ENCODE measurements at places on chromosomes 1 and 21.

- DNase-seq: peak; percentile 36
Observed at GRCh38 chr1:36239941-36240637, 15.8 kb downstream of the THRAP3 start.

DNA sequence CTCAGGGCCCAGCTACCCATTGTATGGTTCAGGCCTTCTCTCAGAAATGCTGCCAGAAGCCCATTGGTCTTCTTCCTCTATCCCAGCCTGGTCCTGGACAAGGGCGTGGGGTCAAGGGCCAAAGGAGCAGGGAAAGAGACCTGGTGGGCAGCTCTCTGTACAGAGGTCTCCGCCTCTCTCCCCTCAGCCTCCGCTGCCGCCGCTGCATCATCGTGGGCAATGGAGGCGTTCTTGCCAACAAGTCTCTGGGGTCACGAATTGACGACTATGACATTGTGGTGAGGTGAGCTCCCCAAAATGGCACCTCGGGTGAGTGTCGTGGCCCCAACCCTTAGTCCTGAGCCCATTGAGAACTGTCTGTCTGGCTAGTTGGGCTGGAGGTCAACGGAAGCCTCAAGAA lies 34.6 kb upstream of the ARTN start:
- no peak for DNase-seq

GRCh38 chr1:246669659-246670058 lies 54.5 kb upstream of the SCCPDH start:
- DNase-seq: no peak

DNA sequence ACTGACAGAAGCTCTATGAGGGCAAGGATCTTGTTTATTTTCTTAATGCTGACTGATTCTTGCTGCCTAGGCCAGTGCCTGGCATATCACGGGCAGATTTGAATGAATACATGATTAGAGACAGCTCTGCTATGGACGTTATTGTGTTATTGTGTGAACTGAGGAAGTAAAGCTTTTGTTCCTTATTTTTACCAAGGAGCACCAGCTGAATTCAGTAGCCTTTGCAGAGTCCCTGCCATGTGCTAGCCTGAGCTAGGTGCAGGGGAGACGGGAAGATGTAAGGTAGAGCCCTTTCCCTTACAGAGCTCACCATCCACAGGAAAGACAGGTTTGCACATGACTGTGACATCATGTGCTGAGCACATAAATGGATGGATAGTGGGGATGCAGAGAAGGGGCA lies 36.0 kb upstream of the SCMH1 start:
- no peak for DNase-seq

- DNase-seq: no peak
Observed at GRCh38 chr1:22096036-22096435, 43.5 kb downstream of the CDC42 start.

DNA sequence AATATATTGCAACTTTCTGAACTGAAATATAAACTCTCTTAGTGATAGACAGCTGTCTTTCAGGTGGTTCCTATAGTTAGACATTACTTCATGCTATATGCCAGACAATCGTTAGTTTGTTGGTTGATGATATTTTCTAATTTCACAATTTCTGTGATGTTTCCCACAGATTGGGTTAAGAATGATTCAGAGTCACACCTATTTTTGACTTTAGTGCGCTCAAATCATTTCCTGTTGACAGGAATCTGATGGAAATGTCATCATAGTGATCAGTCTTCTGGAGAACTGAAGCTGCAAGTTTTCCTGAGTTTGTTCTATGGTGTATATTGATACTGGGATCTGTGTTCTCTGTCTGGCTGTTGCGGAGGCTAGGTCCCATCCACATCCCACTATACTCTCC lies 119.7 kb downstream of the C1orf21 start:
- no peak for DNase-seq

DNA sequence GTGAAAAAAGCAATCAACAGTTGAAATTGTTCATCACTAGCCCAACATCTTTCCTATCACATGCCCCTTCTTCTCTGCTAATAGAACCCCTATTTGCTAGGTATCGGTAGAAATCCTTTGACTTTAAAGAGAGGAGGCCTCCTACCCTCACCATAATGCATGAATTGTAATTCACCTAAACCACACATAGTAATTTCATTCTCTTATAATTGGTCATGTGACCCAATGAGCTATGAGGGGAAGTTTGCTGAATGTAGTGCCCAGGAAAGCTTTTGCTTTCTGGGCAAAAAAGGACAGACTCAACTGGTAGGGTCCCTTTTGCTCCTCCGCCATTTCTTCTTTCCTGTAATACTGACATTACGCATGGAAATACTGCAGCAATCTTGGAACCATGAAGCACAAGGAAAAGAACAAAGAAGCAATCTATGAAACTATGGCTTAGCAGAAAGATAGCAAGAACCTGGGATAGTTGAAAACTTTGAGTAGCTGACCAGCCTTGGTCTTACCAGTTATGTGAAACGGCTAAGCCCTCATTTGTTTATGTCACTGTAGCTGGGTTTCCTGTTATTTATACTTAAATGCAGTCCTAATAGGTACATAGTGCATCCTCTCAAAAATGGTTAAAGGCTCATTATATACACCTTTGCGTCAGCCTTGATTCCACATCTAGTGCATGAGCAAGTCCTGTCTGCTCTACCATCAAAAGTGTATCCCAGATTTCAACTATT lies 10.2 kb upstream of the CHI3L2 start:
- no peak for DNase-seq

GRCh38 chr1:198232940-198233675 lies 76.3 kb downstream of the NEK7 start:
- peak; percentile 16 for DNase-seq

GRCh38 chr21:33801424-33802405 lies 113.9 kb downstream of the ATP5PO start:
- DNase-seq: peak; percentile 97

DNA sequence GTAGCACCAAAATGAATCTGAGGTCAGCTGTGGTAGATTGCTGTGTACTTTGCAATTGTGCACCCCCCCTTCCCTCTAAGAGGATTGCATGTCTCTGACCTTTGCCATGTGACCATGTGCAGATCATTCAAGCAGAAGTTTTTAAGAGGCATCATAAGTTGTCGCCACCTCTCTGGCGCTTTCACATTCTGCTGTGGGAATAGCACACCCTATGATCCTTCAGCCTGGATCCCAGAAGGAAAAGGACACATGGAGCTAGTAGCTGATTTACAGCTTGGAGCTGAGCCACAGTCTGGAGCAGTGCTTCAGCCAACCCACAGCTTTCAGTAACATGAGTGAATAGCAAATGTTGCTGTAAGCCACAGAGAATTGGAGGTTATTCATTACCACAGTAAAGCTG lies 158.5 kb downstream of the TSEN15 start:
- DNase-seq: no peak

DNA sequence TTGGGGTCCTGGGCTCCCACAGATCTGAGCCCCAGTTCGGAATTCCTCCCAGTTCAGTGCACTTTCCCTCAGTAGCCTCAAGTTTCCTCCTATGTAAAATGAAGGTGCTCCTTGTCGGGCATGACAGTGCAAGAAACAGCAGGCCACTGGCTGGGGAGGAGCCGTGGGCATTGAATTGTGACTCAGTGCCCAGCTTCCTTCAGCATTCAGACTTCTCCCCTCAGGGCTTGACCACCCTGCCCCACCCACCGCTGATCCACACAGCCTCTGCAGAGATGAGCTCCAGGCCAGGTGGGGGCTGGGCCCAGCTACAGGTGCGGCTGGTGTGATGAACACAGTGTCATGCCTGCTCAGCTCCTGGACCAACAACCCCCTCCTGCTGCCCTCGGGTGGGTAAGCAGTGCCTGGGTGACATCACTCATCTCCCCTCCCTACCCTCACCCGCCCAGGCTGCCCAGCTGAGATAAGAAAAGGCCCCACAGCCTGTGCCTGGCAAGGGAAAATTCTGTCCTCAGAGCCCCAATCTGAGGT lies 4.9 kb downstream of the MOB3C start:
- DNase-seq: peak; percentile 50

- DNase-seq: no peak
Observed at GRCh38 chr1:99992044-99992722, 22.4 kb downstream of the SLC35A3 start.

DNA sequence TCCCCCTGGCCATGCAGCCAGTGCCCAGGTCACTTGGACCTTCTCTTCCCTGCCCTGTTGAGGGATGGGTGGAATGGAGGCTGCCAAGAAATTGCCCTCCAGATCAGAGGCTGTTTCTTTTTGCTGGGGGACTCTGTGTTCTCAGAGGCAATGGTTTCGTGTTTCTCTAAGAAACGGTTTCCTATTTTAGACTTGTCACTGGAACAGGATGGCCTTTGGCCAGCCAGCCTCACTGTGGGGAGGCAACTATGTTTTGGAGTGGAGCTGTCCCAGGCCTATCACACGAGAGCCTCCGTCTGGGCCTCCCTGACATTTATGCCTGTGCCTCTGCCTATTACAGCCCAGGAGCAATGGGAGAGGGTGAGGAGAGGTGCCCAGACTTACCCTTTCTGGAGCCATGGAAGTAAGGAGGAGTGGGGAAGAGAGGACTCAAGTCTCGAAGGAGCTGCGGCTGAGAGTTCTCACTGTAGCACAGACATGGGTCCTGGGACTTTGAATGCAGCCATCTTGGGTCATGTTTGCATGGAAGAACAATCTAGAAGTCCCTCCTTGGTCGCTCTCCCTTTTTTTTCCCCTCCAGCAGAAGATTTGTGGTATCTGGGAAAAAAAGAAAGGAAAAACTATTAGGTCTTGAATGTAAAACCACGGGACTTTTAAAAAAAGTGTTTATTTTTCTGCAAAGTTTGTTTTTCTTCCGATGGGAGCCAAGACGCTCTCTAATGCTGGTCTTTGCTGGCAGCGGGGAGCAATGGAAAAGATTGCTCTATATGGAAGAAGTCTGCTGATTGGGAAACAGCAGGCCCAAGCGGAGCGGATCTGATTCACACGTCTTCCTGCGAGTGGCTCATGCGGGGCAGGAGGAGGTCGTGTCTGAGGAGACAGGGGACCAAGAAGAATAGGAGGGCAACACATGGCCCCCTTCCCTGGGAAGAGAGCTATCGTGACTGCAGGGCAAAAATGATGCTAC lies 219.2 kb downstream of the FOXD2 start:
- no peak for DNase-seq

DNA sequence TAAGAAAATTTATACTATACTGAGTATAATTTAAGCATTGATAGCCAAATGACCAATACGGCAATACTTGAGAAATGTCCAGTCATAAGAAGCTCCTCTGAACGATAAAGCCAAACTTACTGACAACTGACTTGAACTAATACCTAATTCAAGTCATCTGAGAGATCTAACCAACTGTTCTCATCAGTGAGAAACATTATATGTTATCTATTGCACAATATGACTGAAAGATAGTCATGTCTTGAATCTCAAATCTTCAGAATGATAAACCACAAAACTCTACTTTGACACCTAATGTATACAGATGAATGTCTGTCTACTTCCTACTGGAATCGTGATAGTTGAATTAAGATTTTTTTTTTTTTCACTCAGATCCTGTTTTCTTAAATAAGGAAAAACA lies 39.0 kb downstream of the APP start:
- no peak for DNase-seq

DNA sequence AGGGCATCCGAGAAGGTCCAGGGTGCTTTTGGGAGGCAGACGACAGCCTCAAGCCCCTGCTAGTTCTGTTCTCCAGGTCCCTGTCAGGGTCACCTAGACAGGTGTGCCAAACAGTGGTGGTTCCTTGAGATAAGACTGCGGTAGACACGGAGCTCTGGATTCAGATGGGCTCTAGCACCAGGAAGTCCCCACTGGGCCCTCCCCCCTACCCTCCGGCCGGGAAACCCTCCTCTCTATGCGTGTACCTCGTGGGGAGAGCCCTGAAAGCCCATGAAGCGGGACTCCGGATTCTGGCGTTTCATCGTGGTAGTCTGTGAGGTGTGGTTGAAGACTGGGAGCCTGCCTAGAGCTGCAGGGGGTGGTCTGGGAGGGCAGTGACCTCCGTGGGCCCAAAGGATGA lies 2.1 kb upstream of the KCNA2 start:
- no peak for DNase-seq
